ENCODE measurements at places on chromosomes 13 and 19. TPM values are rescaled to one million over a fixed set of nuclear protein-coding genes. Genes with fewer than 3 reads are reported as not detected.

- no peak for DNase-seq
Measured at GRCh38 chr13:88718781-88719180, 1047.6 kb downstream of the SLITRK5 start.

- DNase-seq: no peak
Measured at GRCh38 chr19:9835507-9835949, 410 bp downstream of the PIN1 start.

DNA sequence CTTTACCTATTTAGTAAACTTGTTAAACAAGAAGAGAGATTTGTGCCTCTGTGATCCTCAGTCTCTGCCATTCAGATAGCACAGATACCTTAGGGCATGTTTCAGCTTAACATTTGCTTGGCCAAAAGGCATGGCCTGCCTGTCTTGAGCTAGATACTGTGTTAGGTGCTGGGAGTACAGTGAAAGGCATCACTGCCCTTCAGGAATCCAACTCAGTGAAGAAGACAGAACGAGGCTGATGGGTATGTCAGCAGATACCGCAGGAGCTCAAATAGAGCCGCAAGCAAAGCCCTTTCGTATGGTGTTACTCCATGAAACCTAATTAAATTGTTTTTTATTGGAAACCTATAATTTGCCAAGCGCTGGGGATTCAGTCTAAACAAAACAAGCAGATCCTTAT, 12.9 kb downstream of the ZNF507 start:
- no peak for DNase-seq

DNA sequence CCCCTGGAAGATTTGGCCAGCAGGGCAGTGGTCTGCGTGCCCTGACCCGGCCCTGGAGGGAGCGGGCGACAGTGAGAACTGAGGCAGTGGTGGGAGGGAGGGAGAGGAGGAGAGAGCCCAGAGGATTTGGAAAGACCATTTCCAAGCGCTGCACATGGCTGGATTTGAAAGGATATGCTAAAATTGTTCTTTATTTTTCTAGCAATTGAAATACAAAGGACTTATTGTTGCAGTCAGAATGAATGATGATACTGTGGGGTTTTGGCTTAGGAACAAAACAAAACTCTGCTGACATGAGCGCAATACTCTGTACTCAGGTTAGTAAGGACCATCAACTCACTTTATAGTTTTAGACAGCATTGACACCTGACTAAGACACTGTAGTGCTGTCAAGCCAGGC, 69.5 kb downstream of the TNFRSF19 start:
- no peak for DNase-seq

DNA sequence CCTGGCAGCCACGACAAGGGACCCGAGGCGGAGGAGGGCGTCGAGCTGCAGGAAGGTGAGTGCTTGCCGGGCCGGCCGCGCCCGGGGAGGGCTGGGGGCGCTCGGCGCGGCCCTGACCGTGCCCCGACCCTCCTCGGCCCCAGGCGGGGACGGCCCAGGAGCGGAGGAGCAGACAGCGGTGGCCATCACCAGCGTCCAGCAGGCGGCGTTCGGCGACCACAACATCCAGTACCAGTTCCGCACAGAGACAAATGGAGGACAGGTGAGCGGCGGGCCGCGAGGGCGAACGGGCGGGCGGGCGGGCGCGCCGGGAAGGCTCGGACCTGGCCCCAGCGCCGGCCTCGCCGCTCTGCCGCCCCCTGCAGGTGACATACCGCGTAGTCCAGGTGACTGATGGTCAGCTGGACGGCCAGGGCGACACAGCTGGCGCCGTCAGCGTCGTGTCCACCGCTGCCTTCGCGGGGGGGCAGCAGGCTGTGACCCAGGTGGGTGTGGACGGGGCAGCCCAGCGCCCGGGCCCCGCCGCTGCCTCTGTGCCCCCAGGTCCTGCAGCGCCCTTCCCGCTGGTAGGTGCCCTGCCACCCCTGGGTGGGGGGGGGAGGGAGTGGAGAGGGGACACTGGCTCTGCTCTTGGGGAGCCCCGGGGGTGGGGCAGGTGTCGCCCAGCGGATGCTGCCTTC, 816 bp downstream of the USF2 start:
- DNase-seq: peak; percentile 91

DNA sequence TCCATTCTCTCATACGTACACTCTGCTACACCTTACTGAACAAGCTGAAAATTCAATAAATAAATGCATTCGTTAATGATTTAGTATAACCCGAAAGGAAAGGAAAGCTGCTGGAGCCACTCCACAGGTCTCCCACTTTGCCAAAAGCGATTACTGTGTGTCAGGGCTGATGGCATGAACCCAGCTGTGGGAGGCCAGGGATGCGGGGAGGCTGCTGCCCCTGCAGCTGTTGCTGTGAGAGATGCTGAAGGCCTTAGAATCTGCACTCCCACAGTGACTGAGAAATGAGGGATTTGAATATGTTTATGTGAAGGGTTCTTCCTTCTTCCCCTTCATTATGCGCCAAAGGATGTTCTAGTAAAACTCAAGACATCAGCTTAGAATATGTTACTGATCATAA, 58.7 kb upstream of the NBEA start:
- DNase-seq: peak; percentile 37

DNA sequence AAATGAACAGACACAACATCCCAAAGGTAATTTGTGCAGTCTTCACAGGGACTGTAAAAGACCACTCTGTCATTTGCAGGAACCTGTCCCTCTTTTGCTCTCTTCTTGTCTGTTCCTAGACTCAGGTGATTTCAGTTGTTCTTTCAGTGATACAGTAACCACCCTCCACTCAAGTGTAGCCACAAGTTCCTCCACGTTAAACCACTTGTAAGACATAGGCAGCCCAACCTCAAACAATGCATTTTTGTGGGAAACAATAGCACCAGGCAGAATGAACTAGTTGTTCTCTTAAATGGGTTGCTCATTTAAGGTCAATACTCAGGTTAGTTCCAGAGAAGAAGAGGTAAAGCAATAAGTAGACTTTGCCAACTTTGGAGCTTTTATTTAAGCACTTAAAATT, 359.4 kb downstream of the MZT1 start:
- DNase-seq: no peak

Gene C1QTNF9B
- 4.1 TPM for total RNA-seq
